ENCODE measurements at places on chromosomes 7 and 10. TPM values are rescaled to one million over a fixed set of nuclear protein-coding genes. Genes with fewer than 3 reads are reported as not detected.

- H3K27me3 ChIP-seq, result no peaks in the 10 kb centered on the region
- peaks cover 20% of the 10 kb centered on the region for H3K36me3 ChIP-seq
- H3K4me3 ChIP-seq, result no peak overlapping the region
- no peak for DNase-seq
- peaks cover 25% of the 10 kb centered on the region for H3K4me1 ChIP-seq
- H3K27ac ChIP-seq, result no peak overlapping the region
These were observed 20.4 kb upstream of the HIPK2 start for GRCh38 chr7:139798221-139798620.

DNA sequence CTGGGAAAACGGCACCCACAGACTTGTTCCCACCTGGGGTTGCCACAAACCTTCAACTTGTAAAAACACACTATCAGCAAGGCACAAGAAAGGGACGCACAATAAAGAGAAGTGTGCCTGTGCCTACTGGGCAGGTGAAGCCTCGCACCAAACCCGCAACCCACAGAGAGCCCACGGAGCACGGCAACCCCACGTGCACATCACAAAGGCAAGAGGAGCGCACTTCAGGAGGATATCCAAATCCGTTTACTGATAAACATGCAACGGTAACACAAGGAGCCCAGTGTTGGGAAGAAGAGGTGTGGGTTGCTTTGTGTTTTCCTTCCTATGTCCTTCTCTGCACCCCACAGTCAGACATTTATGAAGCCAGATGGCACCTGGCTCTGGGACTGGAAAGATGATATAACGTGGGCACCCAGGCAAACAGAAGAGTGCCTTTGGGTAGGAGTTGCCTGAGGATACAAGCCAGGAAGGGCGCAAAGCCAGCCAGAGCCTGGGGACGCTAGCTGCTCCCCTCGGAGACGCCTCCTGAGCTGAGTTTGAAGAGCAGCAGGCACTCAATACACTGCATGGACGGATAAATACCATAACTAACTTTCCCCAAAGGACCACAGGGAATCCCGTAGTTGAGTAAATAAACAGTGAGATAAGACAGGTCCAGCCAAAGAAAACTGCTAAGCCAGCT lies 41.6 kb downstream of the TCERG1L start:
- H3K27me3 ChIP-seq, result no peaks in the 10 kb centered on the region
- H3K4me1 ChIP-seq, result no peaks in the 10 kb centered on the region
- no peak for DNase-seq
- no peak overlapping the region for H3K27ac ChIP-seq
- H3K4me3 ChIP-seq, result no peak overlapping the region
- no peaks in the 10 kb centered on the region for H3K36me3 ChIP-seq

- peaks cover 14% of the 10 kb centered on the region for H3K27me3 ChIP-seq
- no peaks in the 10 kb centered on the region for H3K36me3 ChIP-seq
- no peak overlapping the region for H3K4me3 ChIP-seq
- H3K27ac ChIP-seq, result no peak overlapping the region
These were observed 19.6 kb upstream of the ANLN start for GRCh38 chr7:36370046-36370445.

SPDYE2B gene
- not detected for total RNA-seq

- no peaks in the 10 kb centered on the region for H3K27me3 ChIP-seq
- H3K36me3 ChIP-seq, result no peaks in the 10 kb centered on the region
- H3K4me3 ChIP-seq, result no peak overlapping the region
- no peaks in the 10 kb centered on the region for H3K4me1 ChIP-seq
These were observed 230.7 kb upstream of the FZD1 start for GRCh38 chr7:91033574-91033973.

DNA sequence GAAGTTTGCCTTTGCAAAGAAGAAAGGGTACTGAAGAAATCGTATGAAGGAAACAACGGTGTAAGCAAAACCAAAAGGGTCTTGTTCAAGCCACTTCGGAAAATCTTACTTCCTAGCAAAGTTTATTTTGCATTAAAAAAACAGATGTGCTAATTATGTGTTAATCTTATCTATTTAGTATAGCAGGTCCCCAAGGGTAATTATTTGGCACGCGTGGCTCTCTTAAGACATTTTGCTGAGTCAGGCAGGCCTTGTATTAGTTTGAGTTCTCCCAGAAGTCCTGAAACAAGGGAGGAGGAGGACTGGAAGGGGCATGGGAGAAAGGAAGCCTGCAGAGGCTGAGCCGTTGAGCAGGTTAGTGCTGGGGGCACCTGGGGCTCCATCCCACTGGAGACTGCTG lies 44.9 kb downstream of the TMEM178B start:
- H3K27ac ChIP-seq, result no peak overlapping the region
- no peak overlapping the region for H3K4me3 ChIP-seq
- no peak for DNase-seq
- H3K27me3 ChIP-seq, result peaks cover 32% of the 10 kb centered on the region

DNA sequence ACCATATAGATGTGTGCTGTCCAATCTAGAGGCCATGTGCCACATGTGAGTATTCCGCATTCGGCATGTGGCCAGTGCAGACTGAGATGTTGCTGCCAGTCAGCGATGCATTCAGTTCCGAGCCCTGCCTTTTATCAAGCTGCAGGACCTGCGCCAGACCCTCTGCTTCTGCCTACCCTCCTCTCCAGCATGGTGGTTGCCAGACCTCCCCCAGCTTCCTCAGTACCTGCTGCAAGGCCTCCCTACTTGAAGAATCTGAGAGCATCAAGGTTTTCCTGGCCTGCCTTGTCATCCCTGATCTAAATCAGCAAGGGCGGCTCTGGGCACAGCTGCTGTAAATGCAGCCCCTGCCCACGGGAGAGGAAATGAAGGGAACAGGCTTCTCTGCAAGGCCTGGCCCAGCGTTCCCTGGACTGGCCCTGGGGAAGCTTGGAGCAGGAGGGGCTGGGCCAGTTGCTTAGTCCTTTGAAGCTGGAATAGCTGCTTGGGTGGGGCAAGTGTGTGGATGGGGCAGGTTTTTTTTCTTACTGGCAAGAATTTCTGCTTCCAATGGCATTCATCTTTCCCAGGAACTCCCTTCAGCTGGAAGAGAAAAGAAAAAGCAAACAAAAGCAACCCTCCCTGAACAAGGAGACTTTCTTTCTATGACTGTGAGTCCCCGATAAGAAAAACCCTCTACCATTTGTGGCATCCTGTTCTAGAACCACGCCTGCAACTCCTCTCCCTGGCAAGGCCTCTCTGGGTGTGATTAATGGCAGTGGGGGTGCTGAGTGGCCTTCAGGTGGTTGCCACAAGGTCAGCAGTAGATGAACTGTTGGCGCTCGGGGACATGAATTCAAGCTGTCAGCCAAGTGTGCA lies 93.0 kb downstream of the NHLRC2 start:
- H3K36me3 ChIP-seq, result no peaks in the 10 kb centered on the region
- H3K4me3 ChIP-seq, result no peak overlapping the region
- no peak for DNase-seq
- H3K27ac ChIP-seq, result no peak overlapping the region
- H3K27me3 ChIP-seq, result peaks cover 4% of the 10 kb centered on the region

GRCh38 chr7:30555525-30555924 lies 39.2 kb upstream of the GARS1 start:
- H3K4me1 ChIP-seq, result no peaks in the 10 kb centered on the region
- no peak overlapping the region for H3K27ac ChIP-seq
- H3K36me3 ChIP-seq, result no peaks in the 10 kb centered on the region

DNA sequence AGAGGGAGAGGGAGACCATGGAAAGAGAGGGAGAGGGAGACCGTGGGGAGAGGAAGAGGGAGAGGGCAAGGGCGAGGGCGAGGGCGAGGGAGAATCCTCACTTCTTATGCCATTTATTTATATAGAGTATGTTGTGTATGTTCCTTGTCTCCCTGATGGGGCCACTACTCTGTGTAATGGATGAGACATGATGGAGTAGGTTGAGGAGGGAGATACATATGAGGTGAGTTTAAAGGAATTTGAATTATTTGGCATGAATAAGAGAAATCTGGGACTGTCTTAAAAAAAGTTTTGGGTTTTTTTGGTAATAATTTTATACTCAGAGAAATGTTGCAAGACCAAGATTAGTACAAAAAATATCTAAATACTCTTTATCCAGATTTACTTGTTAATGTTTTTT lies 20.1 kb downstream of the CCSER2 start:
- peaks cover 47% of the 10 kb centered on the region for H3K4me1 ChIP-seq
- peak overlapping the region; percentile 34 for H3K27ac ChIP-seq
- H3K4me3 ChIP-seq, result no peak overlapping the region
- peaks cover 4% of the 10 kb centered on the region for H3K36me3 ChIP-seq
- H3K27me3 ChIP-seq, result no peaks in the 10 kb centered on the region

TMEM196 gene
- not detected for total RNA-seq

DNA sequence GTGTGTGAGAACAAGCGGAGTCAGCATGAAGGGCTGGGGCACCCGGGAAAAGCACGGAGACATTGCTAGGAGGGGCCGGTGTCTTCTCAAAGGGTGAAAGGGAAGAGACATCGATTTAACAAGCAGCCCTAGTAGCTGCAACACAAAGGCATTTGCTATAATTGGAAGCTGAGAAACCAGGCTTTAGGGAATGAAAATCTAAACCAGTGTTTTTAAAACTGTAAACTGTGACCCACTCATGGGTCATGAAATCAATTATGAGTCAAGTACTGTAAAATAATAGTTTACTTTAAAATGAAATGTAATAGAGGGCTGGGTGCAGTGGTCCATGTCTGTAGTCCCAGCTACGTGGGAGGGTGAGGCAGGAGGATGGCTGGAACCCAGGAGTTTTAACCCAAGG lies 128.7 kb upstream of the RHEB start:
- H3K27ac ChIP-seq, result no peak overlapping the region
- H3K27me3 ChIP-seq, result no peaks in the 10 kb centered on the region
- H3K4me1 ChIP-seq, result no peaks in the 10 kb centered on the region
- H3K36me3 ChIP-seq, result no peaks in the 10 kb centered on the region
- DNase-seq, result no peak
- no peak overlapping the region for H3K4me3 ChIP-seq

- DNase-seq, result no peak
- no peaks in the 10 kb centered on the region for H3K36me3 ChIP-seq
- H3K4me3 ChIP-seq, result peak overlapping the region; percentile 44
- H3K27ac ChIP-seq, result peak overlapping the region; percentile 47
These were observed 28.6 kb downstream of the KAT6B start for GRCh38 chr10:74855027-74855426.

ASB10 gene
- total RNA-seq, result not detected

- no peaks in the 10 kb centered on the region for H3K4me1 ChIP-seq
- H3K27ac ChIP-seq, result no peak overlapping the region
- DNase-seq, result no peak
- no peaks in the 10 kb centered on the region for H3K27me3 ChIP-seq
- H3K4me3 ChIP-seq, result no peak overlapping the region
- no peaks in the 10 kb centered on the region for H3K36me3 ChIP-seq
These were observed 721.0 kb upstream of the LRRTM3 start for GRCh38 chr10:66204838-66205237.

GRCh38 chr7:20722941-20723340 lies 63.7 kb downstream of the SP8 start:
- no peak overlapping the region for H3K4me3 ChIP-seq
- no peaks in the 10 kb centered on the region for H3K36me3 ChIP-seq
- H3K27ac ChIP-seq, result no peak overlapping the region
- DNase-seq, result no peak
- no peaks in the 10 kb centered on the region for H3K27me3 ChIP-seq

DNA sequence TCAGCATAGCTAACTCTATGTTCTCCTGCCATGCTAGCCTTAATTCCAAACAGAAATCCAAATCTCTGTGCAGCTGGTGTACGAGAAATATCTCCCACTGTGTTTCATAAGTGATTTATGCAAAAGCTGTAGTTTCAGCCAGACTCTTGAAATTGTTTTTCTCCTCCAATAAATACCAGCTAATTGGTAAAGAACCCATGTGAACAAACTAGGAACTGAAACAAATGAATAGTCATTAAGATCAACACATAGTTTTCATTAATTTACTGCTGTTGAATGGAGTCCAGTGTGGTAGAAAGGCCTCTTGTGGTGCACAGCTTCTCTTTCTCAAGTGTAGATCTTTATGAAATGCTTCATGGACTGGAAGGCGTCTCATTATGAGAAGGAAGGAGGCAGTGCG lies 18.4 kb downstream of the PPP1R17 start:
- no peak for DNase-seq
- peaks cover 4% of the 10 kb centered on the region for H3K27me3 ChIP-seq
- no peak overlapping the region for H3K4me3 ChIP-seq
- H3K27ac ChIP-seq, result no peak overlapping the region

- H3K27me3 ChIP-seq, result no peaks in the 10 kb centered on the region
- peaks cover 9% of the 10 kb centered on the region for H3K36me3 ChIP-seq
- peaks cover 5% of the 10 kb centered on the region for H3K4me1 ChIP-seq
- DNase-seq, result no peak
These were observed 45.5 kb upstream of the TMEM140 start for GRCh38 chr7:135102372-135102771.
